ENCODE measurements at places on chromosomes 2 and 18.

DNA sequence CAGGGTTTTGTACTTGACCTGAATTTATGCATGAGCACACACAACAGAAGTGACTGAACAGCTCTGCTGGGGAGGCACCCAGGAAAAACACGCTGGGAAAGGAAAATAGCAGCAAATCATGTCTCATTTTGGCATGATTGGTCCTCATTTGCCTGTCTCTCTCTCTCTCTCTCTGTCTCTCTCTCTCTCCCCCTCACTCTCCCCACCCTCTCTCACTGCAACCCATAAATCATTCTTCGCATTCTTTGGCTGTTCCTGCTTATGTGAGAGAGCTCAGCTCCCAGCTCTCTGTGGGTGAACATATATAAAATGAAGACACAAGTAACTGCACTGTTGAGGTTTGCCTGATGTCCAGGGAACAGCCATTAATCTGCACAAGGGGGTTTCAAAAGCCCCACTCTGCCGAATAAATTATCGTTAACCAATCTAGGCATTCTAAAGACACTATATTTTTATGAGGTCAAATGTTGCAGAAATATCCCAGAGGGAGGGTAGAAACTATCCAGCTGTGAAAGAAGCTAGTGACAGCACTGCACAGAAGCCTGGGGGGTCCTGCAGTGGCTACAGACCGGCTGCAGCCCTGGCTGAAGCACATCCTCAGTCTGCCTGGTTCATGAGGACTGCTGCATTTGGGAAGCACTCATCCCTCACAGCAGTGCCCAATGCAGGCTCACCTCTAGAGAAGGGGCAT is 260.3 kb downstream of the AFF3 start:
- no peak for DNase-seq

- no peak for DNase-seq
These were observed 624.4 kb upstream of the SOX11 start for GRCh38 chr2:5067816-5068215.

GRCh38 chr2:178072383-178073301 is at the start of gene PDE11A:
Gene PDE11A (minus strand): TSS chr2:178072777. CDS start chr2:178072437, 340 bp downstream.
- DNase-seq: peak; percentile 8

- no peak for DNase-seq
These were observed 143.0 kb downstream of the ABCA12 start for GRCh38 chr2:214995409-214995808.

GRCh38 chr2:235432741-235433520 is 60.9 kb upstream of the AGAP1 start:
- no peak for DNase-seq

GRCh38 chr2:241134711-241135110 is 14.6 kb downstream of the PASK start:
- no peak for DNase-seq

DNA sequence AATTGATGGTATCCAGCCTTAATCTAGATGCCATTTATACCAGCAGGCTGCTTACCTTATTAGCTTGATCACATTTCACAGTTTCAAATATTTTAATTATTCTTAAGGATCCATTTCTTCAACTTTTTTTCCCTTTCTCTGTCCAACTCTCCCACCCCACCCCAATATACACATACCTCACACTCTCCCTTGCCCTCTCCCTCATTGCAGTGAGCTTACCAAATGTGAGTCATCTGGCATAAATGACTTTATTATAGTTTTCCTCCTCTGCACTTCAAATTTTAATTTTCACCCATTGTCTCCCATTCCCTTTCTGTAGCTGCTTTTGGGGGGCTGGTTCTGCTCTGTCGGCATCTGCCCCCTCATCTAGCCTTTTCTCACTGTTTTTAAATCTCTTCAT is 12.9 kb downstream of the HTR2B start:
- DNase-seq: no peak

DNA sequence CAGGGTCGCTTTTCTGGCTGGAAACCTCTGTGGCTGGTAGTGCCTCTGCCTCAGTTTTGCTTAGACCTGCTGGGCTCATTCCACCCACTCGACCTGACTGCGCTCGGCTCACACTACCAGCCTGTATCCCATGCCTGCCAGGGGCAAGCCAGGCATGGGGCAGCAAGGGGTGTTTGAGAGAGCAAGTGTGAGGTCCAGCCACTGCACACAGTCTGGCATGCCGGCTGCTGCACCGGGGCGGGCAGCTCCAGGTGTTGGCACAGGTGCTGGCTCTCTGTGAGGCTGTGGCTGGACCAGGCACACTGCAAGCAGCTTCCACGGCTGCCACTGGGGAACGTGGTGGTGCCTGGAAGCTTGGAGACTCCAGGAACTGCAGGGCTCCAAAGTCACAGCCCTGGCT is 90.9 kb downstream of the ATAD2B start:
- DNase-seq: no peak

DNA sequence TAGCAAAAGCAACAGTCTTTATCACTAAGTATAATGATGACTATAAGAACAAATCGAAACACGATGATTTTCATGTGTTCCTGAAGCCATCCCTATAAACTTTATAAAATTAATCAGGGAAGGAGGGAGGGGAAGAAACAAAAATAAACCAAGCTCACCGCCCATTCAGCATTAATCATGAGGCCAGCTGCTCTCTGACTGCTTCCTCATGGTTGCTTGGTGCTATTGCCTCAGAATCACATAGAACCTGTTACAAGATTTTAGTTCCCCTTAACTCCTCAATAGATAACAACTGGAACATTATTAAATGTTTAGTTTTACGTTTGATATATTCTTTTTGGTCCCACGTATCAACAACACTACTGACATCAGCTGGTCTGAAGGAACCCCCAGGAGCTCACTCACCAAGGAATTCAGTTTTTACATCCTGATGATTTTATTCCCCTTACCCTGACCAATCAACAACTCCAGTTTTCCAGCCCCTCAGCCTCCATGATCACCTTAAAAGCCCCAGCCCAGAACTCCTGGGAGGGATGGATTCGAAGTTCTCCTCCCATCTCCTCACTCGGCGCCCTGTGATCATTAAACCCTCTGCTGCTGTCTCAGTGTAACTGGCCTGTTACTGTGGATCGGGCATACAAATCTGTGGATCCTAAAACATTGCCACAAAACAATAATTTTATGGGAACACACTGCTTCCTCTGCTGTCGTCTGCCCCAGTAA is 10.6 kb upstream of the HNRNPLL start:
- DNase-seq: no peak

- DNase-seq: no peak
These were observed 36.3 kb downstream of the STAT4 start for GRCh38 chr2:191114403-191114886.

- no peak for DNase-seq
These were observed 457.3 kb downstream of the ADCYAP1 start for GRCh38 chr18:1361936-1362335.

DNA sequence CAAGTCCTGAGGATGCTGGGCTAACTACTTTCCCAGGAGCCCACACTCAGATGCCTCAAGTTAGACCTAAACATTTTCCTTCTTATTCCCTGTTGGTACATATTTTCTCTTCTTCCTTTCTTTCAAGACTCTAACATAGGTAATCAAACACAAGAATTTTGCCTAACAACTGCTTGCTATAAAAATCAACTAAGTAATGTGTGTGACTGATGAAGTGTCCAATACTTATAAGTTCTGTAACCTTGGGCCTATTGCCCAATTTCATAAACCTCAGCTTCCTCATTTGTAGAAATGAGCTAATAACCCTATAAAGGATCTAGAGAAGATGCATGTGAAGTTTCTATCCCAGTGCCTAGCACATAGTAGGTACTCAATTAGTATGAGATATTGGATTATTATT is 31.6 kb upstream of the PIK3C3 start:
- no peak for DNase-seq

GRCh38 chr18:47997338-47997780 is 66.9 kb upstream of the SMAD2 start:
- DNase-seq: no peak

GRCh38 chr18:941331-941730 is 36.7 kb downstream of the ADCYAP1 start:
- DNase-seq: no peak

DNA sequence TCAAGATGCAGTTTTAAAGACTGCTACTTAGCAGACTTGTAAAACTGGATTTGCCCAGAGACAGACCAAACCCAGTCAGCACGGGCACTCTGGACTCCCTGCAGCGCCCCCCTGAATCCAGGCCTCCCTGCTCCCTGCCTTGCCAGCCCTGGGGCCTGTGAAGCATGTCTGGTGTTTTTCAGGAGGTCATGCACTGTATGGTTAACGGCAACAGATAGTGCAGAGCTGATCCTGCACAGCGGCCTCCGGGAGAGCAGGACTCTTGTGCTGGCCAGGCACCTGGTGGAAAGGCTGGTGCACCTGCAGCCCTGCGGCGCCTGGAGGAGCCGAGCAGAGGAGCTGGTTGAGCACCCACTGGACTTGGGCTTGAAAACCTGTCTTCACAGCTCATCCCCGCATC is 30.4 kb downstream of the HDAC4 start:
- DNase-seq: no peak

DNA sequence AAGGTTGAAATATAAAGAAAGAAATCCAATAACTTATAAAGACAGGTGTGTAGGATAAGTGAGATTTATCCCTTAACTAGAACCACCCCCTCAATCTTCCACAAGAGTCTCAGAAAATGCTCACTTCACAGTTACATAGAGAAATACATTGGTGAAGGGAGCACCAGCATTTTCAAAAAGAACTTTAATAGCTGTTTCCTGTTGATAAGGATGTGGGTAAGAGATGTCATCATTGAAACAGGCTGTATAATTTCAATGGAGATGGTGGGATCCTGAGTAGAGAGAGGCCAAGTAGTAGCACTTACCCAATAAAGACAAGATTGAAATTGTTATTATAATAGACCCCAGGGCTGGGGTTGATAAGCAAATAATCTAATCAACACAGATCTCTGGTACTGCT is 162.2 kb upstream of the TACR1 start:
- no peak for DNase-seq
